ENCODE measurements at places on chromosomes 1 and 21.

DNA sequence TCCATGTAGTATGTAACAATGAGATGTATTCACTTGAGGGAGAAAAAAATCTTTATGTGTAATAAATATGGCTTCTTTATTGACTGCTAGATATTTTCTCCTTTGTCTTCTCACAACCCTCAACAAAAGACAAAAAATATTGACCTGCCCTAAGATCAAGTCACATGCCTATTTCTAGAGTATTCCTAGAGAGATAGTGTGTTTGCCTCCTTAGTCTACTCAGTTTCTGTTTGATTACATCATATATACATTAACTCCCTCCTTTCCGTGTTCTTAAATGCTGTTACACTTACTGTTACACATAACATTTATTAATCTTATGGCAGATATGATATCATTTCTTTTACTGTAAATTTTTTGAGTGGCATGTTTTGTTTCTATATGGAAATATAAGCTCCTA, 281.6 kb upstream of the RGS18 start:
- DNase-seq = no peak

DNA sequence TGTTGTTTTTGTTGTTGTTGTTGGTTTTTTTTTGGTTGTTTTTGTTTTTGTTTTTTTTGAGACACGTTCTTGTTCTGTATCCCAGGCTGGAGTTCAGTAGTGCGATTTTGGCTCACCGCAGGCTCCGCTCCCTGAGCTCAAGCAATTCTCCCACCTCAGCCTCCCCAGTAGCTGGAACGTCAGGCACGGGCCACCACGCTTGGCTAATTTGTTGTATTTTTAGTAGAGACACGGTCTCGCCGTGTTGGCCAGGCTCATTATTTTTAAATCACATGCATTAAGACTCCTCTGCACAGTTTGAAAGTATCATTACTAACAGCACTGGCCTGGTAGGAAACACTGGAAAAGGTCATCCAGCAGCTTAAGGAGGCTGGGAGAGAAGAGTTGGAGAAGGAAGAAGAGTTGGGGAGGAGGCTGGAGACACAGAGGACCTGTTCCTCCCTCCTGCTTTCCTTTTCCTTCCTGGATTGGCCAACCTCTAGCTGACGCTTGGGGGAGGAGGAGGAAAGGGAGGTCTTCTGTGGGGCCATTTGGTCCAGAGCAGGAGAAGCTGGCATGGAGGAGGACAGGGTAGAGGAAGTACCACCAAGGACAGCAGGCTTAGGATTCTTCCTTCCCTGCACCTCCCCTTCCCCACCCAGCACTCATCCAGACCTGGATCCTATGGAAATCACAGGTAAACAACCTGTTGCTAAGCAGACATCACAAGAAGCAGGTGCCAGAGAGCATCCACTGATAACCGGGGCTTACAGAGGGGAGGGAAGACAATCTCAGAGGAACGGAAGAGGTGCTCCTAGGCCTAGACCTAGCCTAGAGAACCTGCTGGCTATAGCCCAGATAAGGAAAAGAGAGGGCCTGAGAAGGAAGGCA, 71.9 kb upstream of the GOLT1A start:
- no peak for DNase-seq

DNA sequence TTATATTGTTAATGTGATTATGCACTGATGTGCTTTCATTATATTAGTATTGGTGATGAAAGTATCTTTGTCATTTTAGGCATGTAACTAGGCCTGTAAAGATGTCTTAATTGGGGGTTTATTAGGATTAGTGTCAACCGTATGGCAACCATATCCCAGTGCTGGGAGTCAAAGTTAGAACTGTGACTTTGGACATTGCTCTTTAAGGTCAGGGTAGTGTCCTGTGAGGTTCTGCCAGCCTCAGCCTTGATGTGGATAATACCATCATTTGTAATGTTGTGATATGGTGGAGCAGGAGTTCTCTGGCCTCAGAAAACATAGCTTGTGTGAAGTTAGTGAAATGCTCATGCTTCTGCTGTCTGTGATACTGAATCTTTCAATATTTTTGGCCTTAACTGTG, 59.4 kb downstream of the LAMC1 start:
- DNase-seq = no peak

- DNase-seq = no peak
Observed at GRCh38 chr1:8847990-8848389, 30.5 kb downstream of the ENO1 start.

- no peak for DNase-seq
Observed at GRCh38 chr1:56105397-56105796, 474.0 kb downstream of the PLPP3 start.

- peak; percentile 12 for DNase-seq
Observed at GRCh38 chr1:200226268-200226968, 183.4 kb downstream of the ZNF281 start.

DNA sequence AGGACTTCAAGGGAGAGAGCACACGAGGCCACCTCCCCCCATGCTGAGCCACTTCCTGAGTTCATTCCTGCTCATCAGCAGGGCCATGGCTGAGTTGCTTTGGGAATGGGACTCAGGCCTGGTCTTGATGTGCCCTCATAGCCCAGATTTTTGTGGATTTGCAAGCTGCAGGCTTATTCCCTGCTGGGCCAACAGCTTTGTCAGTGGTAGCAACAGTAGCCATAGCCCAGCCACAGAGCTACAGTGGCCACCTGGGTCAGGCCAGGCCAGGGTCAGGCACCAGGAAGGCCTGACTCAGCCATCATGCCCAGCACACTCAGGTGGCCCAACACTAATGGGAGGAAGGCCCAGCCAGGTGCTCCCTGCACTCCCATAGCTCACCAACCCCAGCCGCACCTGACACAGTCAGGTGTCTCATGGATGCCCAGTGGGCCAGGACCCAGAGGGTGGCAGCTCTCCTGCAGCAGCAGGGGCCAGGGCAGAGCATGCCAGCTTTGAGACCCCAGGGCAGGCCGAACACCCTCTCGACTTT, 33.5 kb downstream of the EPHA2 start:
- no peak for DNase-seq

DNA sequence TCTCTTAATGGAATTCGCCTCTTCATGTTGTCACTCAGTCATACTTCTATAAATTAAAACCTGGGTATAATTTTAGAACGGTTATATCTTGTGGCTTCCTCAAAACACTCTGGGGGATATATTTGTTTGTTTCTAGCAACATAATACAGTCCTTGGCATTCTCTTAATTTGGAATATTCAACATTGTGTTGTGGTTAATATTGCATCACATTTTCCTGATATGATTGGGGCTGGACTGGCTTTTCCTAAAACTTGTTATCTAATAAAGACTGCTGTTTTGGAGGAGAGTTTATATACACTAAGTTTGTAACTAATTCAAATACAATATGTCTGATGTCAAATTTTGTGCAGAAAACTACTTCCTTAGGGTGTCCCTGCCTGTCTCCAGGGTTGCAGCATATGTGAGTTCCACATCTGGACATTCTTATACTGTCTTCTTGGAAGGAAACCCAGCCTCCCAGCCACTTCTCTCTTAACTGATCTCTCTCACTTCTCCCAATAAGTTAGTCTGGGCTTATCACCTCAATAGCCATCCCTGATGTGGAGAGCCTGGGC, 892.6 kb downstream of the MRPL39 start:
- DNase-seq = no peak

DNA sequence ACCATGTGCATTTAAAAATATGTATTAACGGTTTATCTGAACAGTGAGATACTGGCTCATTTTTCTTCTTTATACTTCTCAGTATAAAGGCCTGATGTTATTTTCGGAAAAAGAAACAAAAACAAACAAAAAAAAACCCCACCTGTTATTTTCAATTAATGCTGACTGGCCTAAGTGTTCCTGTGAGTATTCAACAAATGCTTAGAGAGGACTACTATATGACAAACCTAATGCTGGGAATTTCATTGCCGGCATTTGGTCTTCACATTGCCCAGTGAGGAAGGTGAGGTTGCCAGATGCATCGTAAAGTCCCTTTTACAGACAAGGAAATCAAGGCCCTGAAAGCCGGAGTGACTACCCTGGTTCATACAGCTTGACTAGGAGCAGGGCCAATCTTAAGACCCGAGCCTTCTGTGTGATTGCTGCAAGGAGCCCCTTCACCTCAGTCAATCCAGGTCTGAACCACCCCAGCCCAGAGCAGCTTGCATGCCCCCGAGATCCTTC, 599 bp downstream of the MRPL24 start:
- no peak for DNase-seq

DNA sequence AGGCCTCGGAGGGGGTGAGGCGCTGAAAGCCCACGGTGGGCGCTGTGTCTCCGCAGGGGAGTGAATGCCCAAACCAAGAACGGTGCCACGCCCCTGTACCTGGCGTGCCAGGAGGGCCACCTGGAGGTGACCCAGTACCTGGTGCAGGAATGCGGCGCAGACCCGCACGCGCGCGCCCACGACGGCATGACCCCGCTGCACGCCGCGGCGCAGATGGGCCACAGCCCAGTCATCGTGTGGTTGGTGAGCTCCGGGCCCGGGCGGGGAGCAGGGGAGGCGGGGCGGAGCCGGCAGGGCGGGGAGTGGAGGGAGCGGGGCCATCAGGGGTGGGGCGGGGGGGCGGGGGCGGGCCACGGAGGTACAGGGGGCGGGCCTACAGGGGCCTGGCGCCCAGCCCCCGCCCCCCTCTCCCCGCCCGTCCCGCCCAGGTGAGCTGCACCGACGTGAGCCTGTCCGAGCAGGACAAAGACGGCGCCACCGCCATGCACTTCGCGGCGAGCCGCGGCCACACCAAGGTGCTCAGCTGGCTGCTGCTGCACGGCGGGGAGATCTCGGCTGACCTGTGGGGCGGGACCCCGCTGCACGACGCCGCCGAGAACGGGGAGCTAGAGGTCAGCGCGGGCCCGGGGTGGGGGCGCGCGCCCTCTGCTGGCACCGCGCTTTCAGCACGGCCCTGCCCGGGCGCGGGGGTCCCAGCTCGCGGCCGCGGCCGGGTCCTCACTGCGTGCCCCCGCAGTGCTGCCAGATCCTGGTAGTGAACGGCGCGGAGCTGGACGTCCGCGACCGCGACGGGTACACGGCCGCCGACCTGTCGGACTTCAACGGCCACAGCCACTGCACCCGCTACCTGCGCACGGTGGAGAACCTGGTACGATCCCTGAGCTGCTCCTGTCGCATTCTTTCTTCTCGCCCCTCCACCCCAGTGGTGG, 15.9 kb downstream of the ESPN start:
- no peak for DNase-seq

GRCh38 chr1:230703679-230704385, 10.1 kb downstream of the AGT start:
- no peak for DNase-seq

GRCh38 chr1:107196973-107197562, 56.2 kb downstream of the NTNG1 start:
- DNase-seq = no peak

DNA sequence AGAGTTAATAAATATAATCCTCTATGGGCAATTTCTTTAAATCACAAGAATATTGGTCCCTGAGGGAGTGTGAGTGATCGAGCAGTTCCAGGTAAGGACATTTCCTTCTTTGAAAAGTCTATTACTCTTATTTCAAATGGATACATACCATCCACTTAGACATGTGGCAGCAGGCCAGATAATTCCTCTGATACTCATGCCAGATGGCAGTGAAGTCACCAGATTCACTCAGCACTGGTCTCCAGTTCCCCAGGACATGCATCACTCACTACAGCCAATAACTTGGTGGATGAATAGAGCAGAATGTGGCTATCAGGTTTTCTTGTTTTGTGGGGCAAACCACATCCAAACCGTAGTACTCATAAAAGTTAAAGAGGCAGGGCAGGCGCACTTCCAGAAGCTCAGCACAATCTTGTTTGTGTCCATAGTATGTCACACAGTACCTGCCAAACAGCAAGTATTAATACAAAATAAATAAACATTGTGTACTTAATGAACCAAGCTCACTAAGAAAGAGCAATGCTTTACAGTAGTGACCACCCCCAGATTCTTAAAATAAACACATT, 74.2 kb upstream of the CD53 start:
- DNase-seq = no peak

- DNase-seq = no peak
Observed at GRCh38 chr1:31799895-31800673, 15.7 kb downstream of the SPOCD1 start.

DNA sequence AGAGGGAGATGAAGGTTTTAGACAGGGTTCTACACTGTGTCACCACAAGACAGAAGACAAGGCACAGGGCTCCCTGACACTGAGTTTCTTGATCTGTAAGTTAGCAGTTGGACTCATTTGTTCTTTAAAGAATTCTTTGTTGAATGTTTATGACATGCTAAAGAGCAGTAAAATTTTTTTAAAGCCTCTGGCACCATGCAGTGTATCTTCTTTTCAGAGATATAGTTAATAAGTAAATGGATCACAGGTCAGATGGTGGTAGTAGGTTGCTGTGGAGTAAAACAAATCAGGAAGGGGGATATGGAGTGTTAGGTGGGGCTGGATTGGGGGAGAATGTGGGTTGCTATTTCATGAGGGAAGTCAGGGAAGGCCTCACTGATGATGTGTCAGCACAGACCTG, 2.0 kb downstream of the CLCA4 start:
- DNase-seq = no peak

GRCh38 chr1:160864173-160864572, 1.5 kb upstream of the CD244 start:
- DNase-seq = no peak

DNA sequence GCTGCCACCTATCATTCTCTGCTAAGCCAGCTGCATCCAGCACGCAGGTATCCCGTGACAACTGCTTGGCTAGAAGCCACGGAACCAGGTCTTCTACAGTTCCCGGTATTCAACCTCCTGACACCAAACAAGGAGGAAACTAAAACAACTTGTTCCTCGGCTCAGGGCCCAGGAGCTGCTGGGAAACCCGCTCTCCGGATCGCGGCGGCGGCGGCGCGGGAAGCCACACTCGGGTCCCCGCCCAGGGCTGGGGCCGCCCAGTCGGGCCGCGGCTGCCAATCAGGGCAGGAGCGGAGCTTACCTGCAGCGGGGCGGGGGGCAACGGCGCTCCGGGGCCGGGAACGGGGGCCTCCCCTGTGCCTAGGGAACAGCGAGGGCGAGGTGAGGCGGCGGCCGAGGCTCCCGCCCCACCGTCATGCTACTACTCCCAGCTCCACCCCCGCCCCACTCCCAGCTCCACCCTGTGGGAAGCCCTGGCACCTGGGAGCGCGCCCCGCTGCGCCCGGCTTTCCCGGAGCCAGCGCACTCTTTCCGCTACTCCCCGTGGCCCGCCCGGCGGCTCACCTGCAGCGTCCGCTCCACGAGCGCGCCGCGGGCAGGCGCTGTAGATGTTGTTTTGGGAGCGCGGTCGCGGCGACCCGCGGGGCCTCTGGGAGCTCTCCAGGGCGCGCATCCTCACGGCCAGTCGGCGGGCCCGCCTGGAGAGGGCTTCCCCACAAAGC, 12.1 kb downstream of the IL24 start:
- no peak for DNase-seq

DNA sequence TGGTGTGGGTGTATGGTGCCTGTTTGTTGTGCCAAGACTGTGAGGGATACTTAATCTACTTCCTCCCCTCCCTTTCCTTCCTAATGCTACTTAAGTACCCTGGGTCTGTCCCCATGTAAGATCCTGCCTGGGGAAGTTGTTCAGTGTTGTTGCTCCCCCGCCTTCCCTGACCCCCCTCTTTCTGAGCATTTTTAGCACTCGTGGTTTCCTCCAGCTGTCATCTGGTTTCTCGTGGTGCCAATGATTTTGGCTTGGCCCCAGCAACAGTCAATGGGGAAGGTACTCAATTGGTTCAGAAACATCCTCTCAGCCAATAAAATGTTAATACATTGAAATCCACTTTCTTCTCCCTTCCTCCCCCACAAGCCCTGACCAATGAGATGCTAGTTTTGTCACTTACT, 8.0 kb upstream of the B4GALT3 start:
- peak; percentile 90 for DNase-seq

GRCh38 chr1:42034426-42034825, 115.7 kb upstream of the HIVEP3 start:
- DNase-seq = no peak
